ENCODE measurements at places on chromosomes 7 and 10.

GRCh38 chr7:18320971-18321567, 174.5 kb upstream of the HDAC9 start:
- DNase-seq, result no peak

DNA sequence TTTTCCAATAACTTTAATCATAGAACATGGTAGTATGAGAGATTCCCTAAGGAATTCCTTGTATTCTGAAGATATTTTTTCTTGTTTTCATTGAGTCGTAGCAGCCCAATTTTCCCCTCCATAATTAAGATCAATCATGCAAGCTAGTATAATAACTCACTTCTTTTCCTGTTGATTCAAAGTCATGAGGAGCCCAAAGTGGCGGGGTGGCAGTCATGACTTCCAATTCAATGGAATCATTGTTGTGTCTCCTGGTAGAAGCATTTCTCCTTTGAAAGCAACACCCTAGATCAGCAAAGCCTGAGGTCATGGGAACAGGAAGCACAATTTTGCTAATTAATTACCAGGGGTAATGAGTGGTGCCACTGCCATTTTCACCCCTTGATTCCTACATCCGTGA, 77.6 kb upstream of the MAGI2 start:
- DNase-seq, result no peak

DNA sequence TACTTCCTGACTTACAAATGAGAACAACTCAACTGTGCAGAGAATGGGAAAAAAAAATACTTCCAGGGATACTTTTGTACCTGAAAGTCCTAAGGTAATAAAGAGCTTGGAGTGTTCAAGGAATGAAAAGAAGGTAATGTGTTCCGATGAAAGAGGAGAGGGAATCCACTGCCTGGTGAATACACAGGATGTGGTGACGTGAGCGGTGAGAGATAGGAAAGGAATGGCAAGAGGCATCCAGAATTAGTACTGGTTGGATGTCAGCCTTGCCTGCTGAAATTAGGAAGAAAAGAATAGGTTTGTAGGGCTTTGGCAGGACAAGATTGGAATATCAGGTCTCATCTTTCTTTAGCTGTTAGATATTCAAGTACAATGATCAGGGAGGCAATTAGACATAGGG, 347.7 kb downstream of the POM121L12 start:
- DNase-seq, result no peak

- DNase-seq, result no peak
These were observed 9.8 kb downstream of the WIPI2 start for GRCh38 chr7:5199841-5200240.

DNA sequence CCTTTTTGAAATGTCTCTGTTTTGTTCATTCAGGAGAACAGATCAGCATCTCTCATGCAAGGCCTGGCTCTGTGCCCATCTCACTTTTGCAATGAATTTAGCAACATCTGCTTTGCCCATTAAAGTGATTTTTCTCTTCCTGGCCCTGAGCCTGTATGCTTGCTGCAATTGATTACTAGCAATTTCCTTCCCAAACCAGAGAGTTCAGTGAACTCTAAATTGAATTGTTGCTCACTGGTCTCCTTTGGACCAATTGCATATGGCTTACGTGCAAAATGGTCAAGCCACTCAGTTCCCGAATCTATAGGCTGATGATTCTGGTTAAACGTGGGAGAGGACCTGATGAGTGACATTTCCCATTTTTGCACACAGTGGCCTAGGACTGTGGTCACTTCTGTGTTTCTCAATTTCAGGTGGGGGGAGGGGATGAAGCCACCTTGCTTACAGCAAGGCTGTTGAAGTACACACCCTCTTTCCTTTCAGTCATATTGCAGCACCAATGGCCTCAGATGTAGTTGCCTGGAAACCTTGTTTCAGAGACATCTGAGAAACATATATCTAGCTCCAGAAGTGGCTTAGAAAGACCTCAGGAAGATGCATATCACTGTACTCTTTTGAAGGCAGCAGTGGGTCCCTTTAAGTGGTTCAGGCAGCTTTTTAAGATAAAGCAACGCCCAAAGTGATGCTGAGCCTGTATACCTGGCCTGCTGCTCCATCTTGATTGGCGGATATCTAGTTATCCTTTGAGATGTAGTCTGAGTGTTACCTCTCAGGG, 201.4 kb downstream of the PTEN start:
- DNase-seq, result no peak

- DNase-seq, result no peak
These were observed 33.1 kb downstream of the KAT6B start for GRCh38 chr10:74859546-74859945.

DNA sequence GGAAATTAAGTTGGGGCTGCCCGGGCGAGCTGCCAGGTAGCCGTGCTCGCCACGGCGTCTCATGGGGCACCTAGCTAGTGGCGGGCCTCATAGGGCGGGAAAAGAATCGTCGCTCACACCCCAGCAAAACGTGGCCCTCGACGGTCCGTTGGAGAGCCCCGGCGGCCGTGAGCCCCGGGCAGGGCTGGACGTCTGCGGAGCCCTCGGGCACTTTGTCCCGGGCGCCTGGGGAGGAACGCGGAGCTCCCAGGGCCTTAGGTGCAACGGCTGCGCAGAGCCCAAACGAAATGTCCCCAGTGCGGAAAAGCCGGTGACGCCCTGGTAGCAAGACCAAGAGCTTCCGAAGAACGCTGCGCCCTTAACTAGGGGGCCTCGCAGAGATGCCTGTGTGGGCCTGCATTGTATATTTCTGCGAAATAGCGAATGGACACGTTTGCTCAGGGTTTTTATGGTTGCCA, 866 bp upstream of the SFMBT2 start:
- DNase-seq, result no peak

- DNase-seq, result no peak
These were observed 666 bp downstream of the SMKR1 start for GRCh38 chr7:129502708-129503685.

- no peak for DNase-seq
These were observed 781.6 kb upstream of the PHF14 start for GRCh38 chr7:10192074-10192473.

DNA sequence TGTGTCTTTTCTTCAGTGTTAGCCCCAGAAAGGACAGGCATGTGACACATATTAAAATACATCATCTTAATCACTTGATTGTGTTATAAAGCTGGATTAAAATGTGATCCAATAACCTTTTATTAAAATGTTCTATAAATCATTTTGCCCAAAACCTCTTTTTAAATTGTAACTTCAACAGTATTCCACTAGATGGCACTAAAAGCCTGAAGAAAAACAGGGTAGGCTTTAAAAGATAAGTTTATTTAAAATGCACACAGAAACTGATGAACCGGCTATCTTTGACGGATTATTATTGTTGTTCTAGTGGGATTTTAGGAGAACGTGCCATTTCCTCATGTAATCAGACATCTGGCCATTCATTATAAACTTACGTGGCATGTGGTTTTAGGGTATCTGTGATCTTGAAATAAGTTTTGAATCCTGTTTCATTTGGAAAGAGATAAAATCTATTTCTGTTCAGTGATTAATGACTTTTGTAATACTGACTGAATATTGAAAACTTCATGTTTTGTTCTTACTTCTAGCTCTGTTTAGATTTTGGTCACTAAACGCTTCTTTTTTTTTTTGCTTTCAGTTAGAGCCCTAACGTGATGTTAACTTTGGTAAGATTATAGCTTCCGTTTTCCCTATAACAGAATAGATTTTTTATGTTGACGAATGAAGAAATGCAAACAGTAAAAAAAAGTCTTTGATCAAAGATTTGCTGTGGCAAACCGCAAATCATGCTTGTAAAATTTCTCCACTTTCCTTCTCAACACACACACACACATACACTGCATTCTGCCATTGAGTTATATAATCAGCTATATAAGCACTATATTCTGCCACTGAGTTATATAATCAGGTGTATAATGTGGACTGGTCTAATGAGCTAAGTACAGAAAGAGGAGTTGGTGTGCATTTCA, 13.6 kb downstream of the VPS50 start:
- no peak for DNase-seq

- DNase-seq, result no peak
These were observed 664.8 kb upstream of the SEMA3D start for GRCh38 chr7:85851571-85852193.

GRCh38 chr10:75736889-75737579, 305.6 kb downstream of the LRMDA start:
- DNase-seq, result no peak

DNA sequence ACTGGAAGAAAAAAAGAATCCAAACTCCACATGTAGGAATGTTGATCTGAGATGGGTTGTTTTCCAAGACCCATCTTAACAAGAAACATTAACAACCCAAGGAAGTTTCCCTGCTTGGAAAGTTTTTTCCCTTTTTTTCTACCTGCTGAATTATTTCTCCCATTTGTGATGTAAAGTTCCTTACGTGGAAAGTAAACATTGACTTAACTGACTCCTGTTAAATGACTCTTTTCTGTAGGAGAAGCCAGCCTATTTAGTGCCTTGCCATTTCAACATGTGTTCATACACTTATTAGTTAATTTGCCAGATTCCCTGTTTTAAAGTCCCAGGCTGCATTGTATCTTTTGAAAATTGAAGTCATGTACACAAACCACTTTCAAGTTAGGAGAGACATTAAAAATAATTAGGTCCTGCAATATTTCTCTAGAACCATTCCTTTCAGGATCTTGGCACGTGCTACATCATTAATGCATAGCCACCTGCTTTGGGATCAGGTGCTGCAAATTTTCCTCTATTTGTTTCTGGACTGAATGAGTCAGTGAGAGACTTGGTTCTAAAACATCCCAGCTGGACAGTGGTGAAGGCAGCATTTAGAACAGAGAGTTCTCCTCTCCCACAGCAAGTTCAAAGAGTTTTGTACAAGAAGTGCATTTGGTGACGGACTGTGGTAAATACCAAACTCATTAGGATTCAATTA, 698.5 kb downstream of the SUGCT start:
- DNase-seq, result no peak

- DNase-seq, result no peak
These were observed 485.7 kb downstream of the PTPRN2 start for GRCh38 chr7:158101821-158102450.

DNA sequence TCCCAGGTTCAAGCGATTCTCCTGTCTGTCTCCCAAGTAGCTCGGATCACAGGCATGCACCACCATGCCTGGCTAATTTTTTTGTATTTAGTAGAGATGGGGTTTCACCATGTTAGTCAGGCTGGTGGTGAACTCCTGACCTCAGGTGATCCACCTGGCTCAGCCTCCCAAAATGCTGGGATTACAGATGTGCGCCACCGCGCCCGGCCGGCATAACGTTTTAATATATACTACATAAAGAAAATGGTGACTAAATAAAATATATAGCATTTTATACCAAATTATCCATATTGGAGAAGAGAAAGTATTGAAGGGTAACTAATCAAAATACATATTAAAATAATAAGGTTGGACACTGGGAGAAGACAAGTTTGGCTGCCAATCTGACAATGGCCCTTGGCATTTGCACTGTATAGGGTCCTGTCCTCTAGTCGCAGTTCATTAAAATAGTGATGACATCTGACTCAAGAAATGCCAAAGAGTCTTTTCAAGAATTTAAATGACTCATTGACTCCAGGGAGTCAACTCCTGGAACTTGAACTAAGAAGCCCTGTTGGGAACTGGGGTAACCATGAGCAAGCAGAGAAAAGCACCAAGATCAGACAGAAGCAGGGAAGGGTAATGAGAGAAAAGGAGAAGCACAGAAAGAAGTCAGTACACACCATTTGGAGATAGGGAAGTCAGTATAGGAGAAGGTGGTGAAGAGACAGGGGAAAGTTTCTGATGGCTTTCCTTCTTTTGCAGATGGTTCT, 91.1 kb downstream of the CH25H start:
- no peak for DNase-seq

GRCh38 chr7:80764132-80764531, 125.7 kb downstream of the CD36 start:
- no peak for DNase-seq

DNA sequence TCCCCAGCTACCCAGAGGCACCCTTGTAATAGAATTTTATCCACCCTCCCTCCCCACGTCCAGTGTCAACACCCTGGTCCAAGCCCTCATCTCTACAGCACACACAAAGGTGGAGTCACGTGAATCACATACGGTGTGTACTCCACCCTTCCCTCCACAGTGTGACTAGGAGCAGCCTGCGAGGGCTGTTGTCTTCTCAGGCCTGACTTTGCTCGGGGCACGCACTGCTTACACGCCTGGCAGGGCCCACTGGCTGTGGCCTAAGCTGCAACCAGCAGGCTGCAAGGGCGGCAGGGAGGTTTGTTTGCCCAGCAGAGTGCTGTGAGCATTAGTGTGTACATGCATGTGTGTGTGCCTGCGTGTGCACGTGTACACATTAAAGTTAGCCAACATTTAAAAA, 93.7 kb downstream of the COBL start:
- DNase-seq, result no peak

GRCh38 chr7:128940494-128941322, 3.0 kb downstream of the IRF5 start:
- no peak for DNase-seq

DNA sequence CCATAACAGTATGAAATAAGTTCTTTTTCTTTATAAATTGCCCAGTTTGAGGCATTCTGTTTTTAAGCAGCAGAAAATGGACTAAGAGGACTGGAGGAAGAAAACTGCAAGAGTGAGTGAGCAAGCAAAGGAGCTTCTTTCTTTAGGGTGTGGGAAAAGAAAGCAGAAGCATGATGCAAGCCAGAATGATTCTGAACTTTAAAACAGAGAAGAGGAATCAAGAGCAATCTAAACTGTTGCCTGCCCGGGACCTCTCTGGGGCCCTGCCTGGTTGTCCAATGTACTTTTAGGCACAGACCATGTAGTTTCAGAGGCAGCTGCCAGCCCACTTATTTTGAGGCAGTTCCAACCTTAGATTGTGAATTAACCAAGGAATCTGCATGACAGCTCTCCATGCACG, 186.3 kb downstream of the PLPP4 start:
- DNase-seq, result no peak

DNA sequence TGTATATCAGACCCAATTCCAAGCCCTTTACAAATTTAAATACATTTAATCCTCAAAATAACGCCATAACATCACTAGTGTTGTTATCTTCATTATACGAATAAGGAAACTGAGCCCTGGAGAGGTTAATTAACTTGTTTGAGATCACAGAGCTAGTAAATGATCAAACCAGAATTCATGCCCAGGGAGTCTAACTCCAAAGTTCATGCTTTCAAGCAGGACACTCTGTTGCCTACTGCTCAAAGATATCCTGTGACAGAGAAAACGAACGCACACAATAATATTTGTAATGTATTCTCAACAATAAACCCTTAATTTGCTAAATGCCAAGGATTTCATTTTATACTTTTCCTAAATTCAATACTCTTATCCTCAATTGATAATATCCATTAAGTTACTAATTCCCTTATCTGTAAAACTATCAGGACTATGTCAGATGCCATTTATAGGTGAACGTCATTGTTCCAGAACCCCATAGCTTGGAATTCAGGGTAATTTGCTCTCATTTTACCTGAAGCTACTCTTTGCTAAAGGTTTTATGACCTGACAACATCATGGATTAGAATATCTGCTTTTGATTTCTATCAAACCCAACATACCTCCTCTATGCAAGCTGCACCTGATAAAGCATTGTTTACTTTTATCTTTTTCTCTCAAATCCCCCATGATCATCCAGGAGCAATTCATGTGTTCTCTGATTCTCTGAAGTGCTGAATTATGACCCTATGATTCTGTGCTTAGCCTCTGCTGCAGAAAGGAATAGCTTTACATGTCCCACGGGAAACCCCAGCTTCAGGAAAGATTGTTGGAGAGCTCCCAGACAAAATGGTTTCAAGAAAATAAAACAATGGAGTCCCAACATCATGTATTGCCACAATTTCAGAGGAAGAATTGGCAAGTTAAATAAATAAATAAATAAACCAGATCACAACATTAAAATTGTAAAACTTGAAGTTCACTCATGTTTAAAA, 150.2 kb upstream of the CDK1 start:
- no peak for DNase-seq

GRCh38 chr7:137669706-137670105, 177.1 kb downstream of the DGKI start:
- DNase-seq, result no peak

- no peak for DNase-seq
These were observed 86.9 kb downstream of the CARD11 start for GRCh38 chr7:2956526-2957368.
